ENCODE measurements at places on chromosomes 7 and 10.

GRCh38 chr7:132495936-132496335, 80.3 kb downstream of the PLXNA4 start:
- DNase-seq: no peak

DNA sequence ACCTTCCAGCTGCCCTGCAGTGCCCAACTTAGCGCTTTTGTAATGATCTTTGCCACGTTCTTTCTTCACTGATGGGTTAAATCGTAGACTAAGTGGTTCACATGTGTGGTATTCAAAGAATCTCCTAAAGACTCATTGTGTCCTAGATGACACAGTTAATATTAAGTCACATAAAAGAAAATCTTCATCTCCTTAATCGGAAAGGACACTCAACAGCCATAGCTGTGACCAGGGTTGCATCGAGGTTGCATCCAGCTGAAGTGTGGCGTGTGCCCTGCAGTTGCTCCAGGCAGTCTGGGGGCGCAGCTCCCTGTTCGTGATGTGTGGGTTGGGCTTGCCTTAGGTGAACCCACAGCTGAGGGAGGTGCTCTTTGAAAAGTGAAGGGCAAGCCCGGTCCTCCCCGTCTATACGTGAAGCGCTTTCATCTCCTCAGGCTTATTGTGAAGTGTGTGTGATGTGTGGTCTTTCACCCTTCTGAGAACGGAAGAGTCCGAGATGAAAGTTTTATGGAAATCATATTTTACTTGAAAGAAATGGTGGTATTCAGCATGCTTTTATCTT, 122.7 kb downstream of the TRRAP start:
- DNase-seq: no peak

DNA sequence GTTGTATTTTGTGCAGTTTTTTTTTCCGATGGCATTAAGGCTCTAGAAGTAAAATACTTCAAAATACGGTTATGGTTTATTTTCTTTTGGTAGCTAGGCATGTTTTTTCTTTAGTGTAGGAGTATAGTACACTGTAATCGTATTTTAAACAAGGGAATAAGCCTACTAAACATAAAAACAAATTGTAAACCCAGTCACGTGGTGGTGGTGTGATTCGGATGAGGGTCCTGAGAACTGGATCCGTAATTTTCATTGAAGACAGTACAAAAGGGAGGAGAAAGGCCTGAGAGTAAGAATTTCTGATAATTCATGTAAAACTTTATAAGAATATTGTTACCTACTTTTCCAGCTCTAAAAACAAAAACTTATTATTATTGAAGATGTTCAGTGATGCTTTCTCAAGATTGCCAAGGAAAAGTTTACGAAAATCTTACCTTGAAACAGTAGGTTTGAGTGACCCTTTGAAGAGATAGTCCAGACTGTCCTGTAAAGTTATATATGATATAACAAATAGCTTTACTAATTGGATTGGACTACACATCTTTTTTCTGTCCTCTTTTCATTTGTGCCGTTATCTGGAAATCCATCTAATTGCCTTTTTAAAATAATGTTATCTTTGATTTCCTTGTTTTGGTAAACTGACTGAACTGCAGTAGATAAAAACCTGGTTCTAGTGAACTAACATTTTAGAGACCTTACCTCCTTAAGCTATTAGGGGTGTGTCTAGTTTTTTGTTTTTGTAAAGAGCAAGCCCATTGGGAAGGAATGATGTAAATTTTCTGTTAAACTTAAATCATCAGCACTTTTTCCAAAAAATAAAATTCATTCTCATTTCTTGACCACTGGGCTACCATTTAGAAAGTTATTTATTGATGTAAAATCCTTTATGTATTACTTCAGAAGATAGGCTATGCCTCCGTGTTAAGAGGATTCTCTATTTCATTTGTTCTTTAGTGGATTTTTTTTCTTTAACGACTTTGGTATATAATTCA, 1.0 kb upstream of the PBLD start:
- no peak for DNase-seq

DNA sequence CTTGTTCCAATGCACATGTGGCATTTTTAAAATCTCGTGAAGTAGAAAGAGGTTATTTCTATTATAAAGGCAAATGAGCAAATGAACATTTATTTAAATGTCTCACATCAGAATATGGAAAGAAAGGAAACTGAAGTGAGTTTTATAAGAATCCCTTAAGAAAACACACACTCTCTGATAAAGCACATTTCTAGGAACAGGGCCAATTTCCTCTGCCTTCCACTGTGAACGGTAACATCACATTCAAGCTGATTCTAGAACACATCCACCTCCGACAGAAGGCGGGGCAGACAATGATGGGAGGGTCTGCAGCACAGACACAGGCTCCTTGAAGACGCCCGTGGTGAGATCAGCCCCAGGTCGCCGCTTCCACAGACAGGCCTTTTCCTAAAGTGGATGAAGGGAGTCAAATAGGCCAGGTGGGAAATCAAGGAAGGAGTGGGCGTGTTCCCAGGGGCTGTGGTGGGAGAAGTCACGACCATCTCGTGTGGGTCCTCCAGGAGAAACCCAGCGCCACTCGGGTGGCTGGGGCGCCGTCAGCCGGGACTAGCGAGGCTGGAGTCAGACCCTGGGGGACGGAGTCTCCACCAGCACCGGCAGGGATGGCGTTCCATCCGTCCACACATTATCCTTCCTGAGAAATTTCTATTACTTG, 31.1 kb downstream of the PITRM1 start:
- no peak for DNase-seq

GRCh38 chr7:590731-591551, 71.3 kb upstream of the PDGFA start:
- DNase-seq: no peak

DNA sequence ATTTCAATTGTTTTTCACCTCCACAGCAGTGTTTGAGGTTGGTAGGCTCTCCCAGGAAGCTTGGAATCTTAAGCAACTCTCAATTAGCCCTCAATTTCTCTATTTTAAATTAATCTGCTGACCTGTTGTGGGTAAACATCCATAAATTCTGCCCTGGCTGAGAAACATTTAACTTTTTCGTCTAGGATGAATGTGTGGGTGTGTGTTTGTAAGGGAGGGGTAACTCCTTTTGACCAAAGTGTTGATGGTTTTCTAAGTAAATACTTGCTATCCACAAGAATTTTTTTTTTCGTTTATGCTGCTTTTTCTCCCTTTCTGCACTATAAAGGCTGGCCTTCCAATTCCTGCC, 973 bp downstream of the PPP3CB start:
- no peak for DNase-seq

GRCh38 chr7:50851891-50852290, 69.2 kb upstream of the GRB10 start:
- no peak for DNase-seq

DNA sequence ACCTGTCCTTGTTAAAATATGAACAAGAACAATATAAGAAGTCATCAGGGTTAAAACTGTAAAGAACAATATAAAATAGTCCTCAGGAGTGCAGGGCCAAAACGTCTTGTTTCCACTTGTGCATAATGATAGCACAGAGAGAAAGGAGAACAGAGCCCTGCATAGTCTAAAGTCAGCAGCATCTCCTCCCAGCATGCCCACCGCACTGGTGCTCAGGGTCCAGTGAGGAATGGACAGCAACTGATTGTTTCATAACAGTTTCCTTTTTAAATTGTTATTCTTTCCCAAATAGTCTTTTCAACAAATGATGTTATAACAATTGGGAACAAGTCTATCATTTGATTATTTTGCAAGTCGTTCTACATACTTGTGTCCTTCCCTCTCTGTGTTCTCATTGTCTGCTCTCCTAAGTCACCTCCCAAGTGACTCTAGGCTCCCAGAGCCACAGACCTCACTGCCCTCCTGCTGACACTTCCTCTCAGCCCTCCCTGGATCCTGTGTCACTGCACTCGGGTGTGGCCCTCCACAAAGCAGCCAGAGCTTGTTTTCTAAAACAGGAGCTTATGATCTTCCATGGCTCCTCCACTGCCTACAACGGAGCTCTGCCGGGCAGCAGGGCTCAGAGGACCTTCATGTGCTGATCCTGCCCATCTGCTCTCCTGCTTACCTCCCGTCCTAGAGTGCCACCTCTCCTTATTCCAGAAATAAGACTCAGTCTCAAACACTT, 27.6 kb downstream of the COBL start:
- no peak for DNase-seq

Data from frontal cortex (tissue), 4 donors.